ENCODE measurements at places on chromosomes 4 and X. TPM values are rescaled to one million over a fixed set of nuclear protein-coding genes. Genes with fewer than 3 reads are reported as not detected.

Gene DAPP1
- not detected for total RNA-seq

Gene UPF3B
- 31.5 TPM for total RNA-seq

Gene SLC25A31
- total RNA-seq = not detected

Gene TMEM47
- 26.4 TPM for total RNA-seq

Gene EXOC1L
- total RNA-seq = not detected

Gene UGT2A3
- total RNA-seq = not detected

Gene SNCA
- total RNA-seq = 8.5 TPM

Gene SLC4A4
- total RNA-seq = 1.1 TPM

Gene ZNF732
- total RNA-seq = 13.4 TPM

DNA sequence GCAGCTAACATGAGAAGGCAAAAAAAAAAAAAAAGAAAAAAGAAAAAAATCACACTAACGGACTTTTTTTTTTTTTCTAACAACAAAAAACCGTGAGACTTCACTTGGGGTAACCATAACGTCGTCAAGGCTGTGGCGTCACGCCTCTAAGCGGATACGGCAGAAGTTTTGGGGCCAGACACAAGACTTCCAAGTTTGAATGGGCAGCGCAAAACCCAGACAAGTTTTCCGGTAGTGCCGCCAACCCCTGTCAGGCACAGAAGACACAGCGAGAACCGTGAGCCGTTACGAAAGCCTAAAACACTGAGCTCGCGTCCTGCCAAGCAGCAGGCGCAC lies 556 bp upstream of the SMARCA5 start:
- no peak for DNase-seq

GRCh38 chr4:75723163-75724065 lies 963 bp upstream of the USO1 start:
- DNase-seq = no peak

- DNase-seq = no peak
Measured at GRCh38 chr4:77861495-77861894, 1.1 kb upstream of the MRPL1 start.

DNA sequence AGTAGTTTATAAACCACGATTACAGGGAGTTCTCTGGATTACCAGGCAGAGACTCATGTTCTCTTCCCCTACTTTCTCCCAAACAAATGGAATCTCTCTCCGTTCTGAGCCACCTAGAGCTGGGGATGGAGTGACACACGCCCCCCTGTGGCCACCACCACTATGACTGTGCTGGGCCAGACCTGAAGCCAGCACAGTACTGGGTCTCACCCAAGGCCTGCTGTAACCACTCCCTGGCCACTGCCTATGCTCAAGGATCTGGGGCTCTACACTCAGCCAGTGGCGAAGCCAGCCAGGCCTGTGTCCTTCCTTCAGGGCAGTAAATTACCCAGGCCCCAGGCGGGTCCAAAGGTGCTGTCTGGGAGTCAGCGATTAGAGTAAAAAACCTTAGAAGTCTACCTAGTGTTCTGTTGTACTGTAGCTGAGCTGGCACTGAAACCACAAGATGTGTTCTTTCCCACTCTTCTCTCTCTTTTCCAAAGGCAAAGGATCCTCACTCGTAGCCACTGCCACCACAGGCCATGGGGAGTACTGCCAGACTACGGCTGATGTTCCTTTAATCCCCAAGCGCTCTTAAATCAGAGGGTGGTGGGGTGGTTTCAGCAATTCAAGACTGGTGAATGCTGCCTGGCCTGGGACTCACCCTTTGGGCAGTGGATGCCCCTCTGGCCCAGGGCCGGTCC lies 412.2 kb upstream of the ARX start:
- peak; percentile 81 for DNase-seq

DNA sequence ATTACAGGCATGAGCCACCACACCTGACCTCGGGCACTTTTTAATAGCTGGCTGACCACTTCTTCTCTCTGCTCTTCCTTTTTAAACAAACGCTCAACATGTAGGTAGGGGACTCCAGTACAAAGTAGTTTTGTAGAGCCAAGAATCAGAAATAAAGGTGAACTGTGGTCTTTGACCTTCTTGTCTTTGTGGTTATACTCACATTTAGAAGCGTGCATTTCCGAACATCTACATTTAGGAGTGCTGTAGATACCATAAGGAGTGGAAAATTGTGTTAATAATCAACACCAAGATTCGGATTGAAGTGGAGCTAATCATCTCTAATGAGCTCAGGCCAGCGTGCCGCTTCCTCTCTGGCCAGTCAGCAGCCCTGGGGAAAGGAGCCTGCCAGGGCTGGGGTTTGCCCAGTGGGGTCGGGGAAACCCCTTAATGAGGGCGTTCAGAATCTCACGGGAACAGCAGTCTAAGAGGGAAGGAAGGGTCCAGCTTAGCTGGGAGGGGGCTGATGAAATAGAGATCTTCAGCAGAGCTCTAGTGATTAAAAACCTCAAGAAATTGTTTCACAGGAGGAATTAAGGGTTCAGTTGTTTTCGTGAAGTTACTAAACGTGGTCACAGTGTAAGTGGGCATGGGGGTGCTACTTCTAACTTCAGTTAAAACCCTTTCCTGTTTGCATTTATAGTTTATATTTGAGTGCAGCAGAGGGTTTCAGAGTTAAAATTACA lies 81.2 kb downstream of the GAB1 start:
- DNase-seq = no peak

GRCh38 chr4:122873821-122874593 lies 47.4 kb downstream of the FGF2 start:
- DNase-seq = no peak

- peak; percentile 60 for DNase-seq
Measured at GRCh38 chr4:152247271-152247975, 288.5 kb downstream of the FBXW7 start.

DNA sequence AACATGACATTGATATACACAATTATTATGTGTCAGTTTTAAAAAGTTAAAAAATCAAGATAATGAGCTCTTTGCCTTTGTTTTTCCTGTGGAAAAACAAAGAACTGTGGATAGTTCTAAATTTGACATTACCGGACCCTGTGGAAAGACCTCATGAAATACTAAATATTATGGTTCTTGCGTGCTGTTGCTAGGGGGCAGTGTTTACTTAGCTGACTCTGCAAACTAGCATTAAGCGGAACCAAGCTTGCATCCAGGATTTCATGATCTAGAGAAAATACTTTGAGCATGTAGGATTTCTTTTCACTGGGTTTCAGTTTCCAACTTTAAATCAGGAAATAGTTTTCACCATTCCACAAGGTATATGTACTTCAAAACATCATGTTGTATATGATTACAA lies 33.6 kb downstream of the CLCN4 start:
- no peak for DNase-seq

DNA sequence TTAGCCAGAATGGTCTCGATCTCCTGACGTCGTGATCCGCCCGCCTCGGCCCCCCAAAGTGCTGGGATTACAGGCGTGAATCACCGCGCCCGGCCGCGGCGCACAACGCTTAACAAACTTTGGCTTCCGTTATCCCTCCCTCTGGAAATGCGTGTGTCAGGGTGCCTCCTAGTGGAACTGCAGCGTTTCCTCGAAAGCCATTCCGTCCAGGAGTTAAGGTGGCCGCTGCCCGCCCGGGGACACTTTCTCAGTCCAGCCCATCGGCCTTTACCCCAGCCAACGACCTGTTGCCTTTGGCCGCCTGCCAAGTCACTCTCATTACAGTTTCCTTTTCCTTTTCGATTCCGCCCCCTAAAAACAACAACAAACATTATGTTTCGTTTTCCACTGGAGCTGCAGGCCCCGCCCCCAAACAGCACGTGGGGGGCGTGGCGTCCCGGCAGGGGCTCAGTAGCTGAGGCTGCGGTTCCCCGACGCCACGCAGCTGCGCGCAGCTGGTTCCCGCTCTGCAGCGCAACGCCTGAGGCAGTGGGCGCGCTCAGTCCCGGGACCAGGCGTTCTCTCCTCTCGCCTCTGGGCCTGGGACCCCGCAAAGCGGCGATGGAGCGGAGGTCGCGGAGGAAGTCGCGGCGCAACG lies at the start of gene HERC5:
HERC5 (plus strand) TSS at position 450 of the 637 bp plus-strand sequence; CDS start at position 601, 151 bp downstream.
- peak; percentile 97 for DNase-seq

DNA sequence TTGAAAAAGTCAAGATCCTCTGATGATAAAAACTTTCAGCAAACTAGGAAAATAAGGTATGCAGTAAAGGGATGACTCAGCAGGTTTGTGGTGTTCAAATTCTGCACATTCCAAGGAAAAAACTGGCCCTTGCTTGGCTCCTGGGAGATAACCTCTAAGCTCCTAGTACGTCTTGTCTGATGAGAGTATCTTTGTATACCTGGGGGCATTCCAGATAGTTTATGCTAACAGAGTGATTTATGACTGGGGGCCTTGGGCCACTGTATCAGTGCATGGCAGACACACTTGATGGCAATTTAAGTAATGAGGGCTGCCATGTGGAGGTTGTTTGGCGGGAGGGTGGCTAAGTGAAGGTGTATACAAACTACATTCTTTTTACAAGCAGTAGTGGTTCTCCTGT lies 56.9 kb downstream of the NSG1 start:
- no peak for DNase-seq

DNA sequence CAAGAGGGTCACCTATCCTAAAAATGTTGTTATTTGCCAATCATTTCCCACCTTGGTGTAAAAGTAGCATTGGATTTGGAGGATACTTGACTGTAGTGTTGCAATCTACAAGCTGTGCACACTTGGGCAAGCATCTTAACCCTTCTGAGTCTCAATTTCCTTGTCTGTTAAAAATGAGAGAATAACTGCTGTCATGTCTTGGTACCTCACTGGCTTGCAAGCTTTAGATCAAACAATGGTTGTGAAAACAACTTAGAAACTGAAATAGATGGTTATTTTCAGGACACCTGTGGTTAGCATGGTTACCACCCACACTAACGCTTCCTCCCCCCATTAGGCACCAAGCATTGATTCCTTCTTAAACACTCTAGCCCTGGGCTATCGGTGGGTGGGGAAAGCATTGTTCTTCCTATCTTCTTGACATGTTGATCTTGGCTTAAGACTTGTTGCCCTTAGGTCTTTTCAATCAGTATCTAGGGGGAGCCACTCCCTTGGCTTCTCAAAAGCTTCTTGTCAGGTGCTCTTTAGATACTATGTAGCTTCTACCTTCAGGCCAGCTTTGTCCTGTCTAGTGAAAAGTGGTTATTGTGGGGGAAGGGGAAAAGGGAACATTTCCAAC lies 10.6 kb upstream of the AMOT start:
- DNase-seq = peak; percentile 44

DNA sequence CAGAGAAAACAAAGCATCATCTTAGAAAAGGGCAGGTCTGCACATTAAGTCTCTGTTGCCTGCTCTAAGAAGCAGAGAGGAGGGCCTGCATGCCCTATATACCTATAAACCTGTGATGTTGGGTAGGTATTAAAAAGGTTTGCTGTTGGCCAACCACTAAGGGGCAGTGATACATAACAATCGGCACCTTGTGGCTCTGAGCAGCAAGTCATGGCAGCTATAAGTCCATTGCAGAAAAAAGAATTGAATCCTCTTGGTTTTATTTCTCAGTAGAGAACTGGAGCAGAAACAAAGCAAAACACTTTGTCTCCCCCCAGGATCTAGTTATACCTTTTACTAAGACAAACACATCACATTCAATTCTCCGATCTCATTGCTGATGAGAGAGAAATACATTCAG lies 1364.4 kb downstream of the STIM2 start:
- DNase-seq = peak; percentile 57

DNA sequence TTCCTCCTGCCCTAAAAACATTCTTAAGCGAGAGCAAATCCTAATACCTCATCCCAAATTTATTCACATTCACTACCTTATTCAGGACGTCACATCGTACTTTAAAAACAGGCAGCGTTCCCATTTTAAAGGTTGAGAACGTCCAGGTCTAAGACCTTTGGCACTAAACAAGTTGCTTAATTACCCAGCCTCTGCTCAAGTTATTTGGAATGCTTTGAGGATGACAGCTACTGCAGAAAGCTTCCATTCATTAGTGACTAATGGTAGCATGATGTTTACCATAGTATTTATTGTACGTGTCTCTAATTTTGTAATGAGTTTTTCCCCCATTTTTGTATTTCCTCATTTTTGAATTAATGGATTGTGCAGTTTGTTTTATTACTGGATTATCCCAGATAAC lies 1.5 kb downstream of the USP38 start:
- DNase-seq = no peak

DNA sequence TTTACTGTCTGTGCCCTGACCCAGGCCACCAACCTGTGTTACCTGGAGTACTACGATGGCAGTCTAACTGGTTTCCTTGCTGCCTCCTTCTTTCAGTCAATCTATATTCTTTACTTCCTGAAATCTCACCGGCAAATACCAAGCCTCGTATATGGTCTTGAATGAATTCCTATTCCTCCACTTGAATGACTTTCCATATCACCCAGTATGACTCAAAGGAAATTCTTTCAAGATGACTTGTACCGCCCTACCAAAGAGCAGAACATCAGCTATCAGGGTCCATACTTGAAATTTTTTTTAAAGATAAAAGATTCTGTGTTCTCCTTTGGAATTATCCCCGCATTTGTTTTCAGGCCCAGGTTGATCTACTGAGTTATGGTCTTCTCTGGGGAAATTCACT lies 378.0 kb downstream of the AFF2 start:
- DNase-seq = no peak

DNA sequence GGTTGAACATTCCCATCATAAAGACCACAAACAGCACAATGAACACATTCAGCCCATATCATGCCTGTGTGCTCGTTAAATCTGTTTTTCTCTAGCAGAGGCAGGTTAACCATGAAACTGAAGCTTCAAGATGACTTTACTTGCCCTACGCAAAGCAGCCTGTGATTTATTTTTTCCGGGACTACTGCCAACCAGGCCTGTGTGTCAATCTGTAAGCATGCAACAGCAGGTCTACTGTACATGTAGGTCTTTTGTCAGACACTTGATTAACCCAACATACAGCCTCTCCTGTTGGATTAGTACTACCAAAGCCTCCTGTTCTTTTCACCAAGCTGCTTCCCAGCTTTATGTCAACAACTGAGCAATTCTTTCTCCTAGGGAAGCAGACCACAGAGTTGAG lies 85.5 kb upstream of the ACSL1 start:
- DNase-seq = no peak

DNA sequence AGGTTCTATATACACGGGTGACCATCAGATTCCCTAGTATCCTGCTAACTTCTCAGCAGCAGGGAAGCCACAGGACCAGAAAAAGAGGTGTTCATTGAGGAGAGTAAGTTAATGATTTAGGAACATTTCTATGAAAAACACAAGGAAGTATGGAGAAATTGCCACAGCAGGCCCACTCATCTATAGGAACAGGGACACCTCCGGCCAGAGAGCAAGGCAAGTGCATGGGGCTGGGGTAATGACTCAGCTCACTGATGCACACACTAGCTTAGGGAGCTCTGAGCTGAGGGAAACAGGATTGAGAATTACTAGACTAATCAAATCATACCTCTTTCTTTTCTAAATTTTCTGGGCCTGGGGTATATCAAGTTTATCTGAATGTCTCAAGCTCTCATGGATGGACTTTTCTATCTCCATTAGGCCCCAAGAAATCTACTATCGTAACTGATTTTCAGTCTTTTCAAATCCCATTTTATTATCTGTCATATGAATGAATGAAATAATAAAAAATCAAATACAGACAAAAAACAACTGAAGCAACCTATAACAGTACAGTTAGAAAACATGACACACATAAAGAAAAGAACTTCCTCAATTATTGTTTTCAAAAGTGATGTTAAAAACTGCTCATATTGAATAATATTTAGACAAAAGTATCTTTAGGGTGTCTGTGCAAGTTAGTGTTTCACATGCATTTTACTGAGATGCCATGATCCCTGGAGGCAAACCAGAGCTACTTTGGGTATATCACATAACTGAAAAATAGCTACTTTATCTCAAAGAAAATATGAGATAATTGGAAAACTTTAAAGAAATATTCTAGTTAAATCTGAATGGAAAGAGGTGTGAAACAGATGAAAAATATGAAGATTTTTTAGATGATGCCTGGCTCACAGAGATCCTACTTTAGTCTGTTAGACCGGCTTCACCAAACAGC lies 89.8 kb downstream of the FBXO8 start:
- no peak for DNase-seq

- DNase-seq = no peak
Measured at GRCh38 chr4:89142691-89143669, 31.6 kb downstream of the TIGD2 start.

All from H9 (cell line).